ENCODE measurements at places on chromosomes 7 and 10.
A peak's percentile ranks its signal among the peaks of the same experiment; 100 is the strongest.

GRCh38 chr10:85545874-85546273, 820.7 kb downstream of the GRID1 start:
- no peak for DNase-seq

DNA sequence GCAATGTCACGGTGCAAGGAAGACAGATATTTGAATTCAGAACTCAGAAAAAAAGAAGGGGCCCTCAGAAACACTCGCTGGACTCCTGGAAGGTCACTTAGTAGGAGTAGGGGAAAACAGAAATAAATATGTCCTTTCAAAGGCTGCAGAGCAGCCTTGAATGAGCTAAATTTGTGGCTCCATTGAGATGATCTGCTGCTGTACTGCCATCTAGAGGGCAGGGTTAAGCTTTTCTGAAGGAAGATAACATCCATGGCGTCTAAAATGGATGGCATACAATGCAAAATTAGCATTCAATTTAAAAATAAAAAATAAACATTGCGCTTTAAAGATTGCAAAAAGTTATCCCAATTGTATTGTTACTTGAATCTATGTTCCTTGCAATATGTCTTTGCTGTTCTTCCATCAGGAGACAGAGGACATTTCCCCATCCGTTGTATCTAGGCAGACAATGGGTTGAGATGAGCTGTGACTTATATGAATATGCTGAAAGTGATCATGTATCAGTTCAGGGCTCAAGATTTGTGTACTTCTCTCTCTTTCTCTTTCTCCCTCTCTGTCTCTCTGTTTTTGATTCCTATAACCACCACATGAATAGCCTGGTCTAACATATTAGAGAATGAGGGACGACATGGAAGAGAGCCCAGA, 642.2 kb downstream of the SH2D4B start:
- peak; percentile 9 for DNase-seq

DNA sequence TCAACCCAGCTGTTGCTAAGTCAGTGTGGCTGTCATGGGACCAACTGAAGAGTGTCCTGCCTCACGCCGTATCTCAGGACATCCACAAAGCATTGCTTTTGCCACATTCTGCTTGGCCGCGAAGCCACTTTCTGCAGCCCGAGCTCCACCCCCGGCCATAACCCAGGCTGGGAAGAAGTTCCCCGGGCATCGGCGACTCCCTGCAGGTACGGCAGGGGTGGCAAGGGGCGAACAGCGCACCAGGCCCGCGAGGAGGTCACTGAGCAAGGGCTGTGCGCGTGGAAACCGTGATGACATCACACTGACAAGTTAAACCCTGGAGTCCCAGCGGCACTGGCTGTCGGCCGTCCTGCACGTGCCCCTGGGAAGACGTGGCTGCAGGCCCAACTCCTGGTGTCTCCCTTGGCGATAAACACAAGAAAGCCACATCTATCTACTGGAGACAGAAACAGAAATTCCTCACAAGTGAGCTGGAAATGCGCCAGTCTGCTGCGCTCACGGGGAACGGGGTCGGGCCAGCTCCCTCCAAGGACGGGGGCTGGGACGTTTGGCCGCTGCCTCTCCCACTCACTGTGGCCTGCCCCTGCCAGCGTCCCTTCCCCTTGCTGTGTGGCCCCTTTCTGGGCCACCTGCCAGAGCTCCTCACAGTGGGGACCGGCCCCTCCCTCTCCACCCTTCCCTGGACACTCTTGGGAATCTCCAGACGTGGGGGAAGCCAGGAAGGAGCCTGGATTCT, 326.3 kb downstream of the DNAJB6 start:
- no peak for DNase-seq

DNA sequence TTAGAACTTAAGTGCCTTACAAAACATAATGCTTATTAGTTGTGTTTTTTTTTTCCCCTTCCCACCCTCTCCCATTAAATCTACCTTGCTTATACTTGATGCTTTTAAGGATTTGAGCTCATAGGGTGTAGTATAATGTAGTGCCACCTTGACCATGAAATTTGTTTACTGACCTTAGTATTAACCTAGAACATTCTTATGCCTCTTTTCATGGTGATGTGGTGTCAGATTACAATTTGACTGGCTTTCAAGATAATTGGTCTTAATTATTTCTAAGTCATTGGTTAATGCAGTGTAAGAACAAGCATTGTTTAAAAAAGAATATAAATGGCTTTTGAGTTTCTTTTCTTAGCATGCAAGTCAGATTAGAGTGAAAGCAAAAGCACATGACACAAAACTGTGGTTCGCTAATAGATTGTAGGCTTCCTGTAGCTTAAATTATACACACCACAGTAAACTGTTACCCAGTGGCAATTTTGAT, 61.8 kb downstream of the ADD3 start:
- no peak for DNase-seq

GRCh38 chr10:71209731-71210541, 2.4 kb upstream of the UNC5B start:
- DNase-seq, result no peak

Measured in ELF-1 (cell line).